ENCODE measurements at places on chromosomes 6 and 20.

DNA sequence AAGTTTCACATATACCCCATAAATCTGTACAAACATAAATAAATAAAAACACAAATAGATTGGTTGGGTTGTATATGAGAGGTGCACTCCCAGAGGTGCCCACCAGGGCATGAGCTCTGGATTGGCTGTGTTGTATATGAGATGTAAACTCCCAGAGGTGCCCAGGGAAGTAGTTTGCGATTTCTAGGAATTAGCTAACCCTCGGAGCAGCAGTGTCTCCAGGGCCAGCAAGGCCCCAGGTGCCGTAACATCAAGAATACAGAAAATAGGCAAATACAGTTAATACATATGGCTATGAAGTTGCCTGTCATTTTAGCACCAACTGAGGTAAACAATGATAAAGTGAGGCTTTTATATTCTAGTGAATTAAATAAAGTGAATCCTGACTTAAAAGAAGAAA lies 5.4 kb upstream of the GINM1 start:
- DNase-seq = no peak

- no peak for DNase-seq
Observed at GRCh38 chr6:87899499-87900147, 148.0 kb upstream of the SPACA1 start.

GRCh38 chr20:37990571-37991151 lies 42.6 kb downstream of the TTI1 start:
- DNase-seq = no peak

- no peak for DNase-seq
Observed at GRCh38 chr6:3808759-3809514, 40.2 kb upstream of the FAM50B start.

- no peak for DNase-seq
Observed at GRCh38 chr20:51884561-51884960, 82.2 kb upstream of the SALL4 start.

Data from activated CD4-positive, CD25-positive, alpha-beta regulatory T cell (primary cell).